Glutamatergic neuron (in vitro differentiated cells): ENCODE measurements at places on chromosomes 1 and 21. TPM values are rescaled to one million over a fixed set of nuclear protein-coding genes. Genes with fewer than 3 reads are reported as not detected.

The PEX19 gene
- 48.8 TPM for total RNA-seq

The CFAP107 gene
- not detected for total RNA-seq

The TSPAN2 gene
- total RNA-seq: 11.2 TPM

The GSTM5 gene
- total RNA-seq: 0.20 TPM

The SPRR1B gene
- not detected for total RNA-seq

The PIK3CD gene
- total RNA-seq: 39.4 TPM

The CHI3L2 gene
- not detected for total RNA-seq

The PBX1 gene
- 98.7 TPM for total RNA-seq

The CAMTA1 gene
- total RNA-seq: 77.2 TPM

The DPYD gene
- total RNA-seq: 12.8 TPM

The ACTN2 gene
- 2.7 TPM for total RNA-seq

The MEX3A gene
- 114 TPM for total RNA-seq

The ARMH1 gene
- total RNA-seq: 4.9 TPM

The GLUL gene
- total RNA-seq: 312 TPM

The RIPK4 gene
- 2.9 TPM for total RNA-seq

The C2CD4D gene
- not detected for total RNA-seq

The EXTL1 gene
- total RNA-seq: 2.6 TPM

The KCNK2 gene
- total RNA-seq: not detected

The RNU1-1 gene
- 3,598 TPM for total RNA-seq

The NIPAL3 gene
- total RNA-seq: 18.6 TPM

The PGLYRP4 gene
- not detected for total RNA-seq

The PCAT6 gene
- 7.7 TPM for total RNA-seq

The LRRC38 gene
- total RNA-seq: not detected

The TMPRSS15 gene
- not detected for total RNA-seq

The TSTD1 gene
- 24.2 TPM for total RNA-seq

The GBP6 gene
- total RNA-seq: not detected

The EDN2 gene
- total RNA-seq: not detected

The HMGCL gene
- total RNA-seq: 19.4 TPM

The LAMB3 gene
- total RNA-seq: 0.54 TPM
